MM.1S (cell line): ENCODE measurements at places on chromosomes 12 and 14.

DNA sequence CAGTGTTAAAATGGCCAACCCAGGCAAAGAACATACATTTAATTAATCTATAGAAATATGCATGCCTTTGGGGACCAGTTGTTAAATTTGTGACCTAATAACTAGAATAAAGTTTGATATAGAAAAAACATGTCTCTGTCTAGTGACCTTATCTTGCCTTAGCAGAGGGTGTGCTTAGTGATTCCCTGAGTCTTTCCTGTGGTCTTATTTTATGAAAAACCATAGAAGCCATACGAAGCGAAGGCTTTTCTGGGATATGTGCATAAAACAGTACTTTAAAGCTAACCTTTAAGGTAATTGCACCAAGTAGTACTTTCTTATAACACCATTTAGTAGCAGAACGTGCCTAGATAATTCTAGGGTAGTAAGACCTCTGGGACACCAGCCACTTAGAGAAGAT is 379.4 kb downstream of the ZFP36L1 start:
- DNase-seq, result no peak

GRCh38 chr12:76637807-76638206 is 78.2 kb upstream of the OSBPL8 start:
- no peak for DNase-seq

DNA sequence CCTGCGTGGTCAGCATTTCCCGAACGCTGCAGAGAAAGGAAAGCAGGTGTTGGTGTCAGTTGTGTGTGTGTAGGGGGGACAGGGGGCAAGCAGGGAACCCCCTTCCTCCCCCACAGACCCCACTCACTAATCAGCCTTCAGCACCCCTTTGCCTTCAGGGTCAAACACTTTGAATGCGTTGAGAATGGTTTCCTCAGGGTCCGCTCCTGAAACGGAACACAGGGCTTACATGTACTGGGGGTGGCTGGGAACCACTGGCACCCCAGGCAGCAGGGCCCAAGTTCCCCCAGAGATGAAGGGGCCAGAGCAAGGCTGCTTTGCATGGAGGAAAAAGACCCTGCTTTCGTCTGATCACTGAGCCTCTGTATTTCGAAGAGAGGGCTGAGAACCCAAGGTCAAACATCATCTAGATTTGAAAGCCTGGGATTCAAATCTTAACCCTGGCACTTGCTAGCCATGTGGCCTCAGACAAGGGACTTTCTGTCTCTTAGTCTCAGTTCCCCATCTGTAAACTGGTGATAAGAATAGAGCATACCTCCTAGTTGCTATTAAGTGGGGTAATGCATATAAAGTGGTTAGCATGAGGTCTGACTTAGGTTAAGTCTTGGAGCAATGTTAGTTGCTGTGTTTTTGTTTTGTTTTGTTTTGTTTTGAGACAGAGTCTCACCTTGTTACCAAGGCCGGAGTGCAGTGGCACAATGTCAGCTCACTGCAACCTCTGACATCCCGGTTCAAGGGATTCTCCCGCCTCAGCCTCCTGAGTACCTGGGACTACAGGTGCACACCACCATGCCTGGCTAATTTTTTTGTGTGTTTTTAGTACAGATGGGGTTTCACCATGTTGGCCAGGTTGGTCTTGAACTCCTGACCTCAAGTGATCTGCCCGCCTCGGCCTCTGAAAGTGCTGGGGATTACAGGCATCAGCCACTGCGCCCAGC is 7.0 kb downstream of the MYL2 start:
- DNase-seq, result peak; percentile 60

- DNase-seq, result no peak
Measured at GRCh38 chr12:107057071-107057834, 36.1 kb downstream of the CRY1 start.

GRCh38 chr14:96079066-96079465 is 39.9 kb downstream of the C14orf132 start:
- DNase-seq, result no peak

- peak; percentile 89 for DNase-seq
Measured at GRCh38 chr12:24109381-24110039, 160.0 kb upstream of the SOX5 start.

- DNase-seq, result no peak
Measured at GRCh38 chr14:25615174-25615573, 565.2 kb upstream of the STXBP6 start.

GRCh38 chr14:105087308-105087962 is 22.2 kb upstream of the GPR132 start:
- DNase-seq, result no peak

GRCh38 chr12:14896521-14897169 is 11.0 kb upstream of the MGP start:
- no peak for DNase-seq

DNA sequence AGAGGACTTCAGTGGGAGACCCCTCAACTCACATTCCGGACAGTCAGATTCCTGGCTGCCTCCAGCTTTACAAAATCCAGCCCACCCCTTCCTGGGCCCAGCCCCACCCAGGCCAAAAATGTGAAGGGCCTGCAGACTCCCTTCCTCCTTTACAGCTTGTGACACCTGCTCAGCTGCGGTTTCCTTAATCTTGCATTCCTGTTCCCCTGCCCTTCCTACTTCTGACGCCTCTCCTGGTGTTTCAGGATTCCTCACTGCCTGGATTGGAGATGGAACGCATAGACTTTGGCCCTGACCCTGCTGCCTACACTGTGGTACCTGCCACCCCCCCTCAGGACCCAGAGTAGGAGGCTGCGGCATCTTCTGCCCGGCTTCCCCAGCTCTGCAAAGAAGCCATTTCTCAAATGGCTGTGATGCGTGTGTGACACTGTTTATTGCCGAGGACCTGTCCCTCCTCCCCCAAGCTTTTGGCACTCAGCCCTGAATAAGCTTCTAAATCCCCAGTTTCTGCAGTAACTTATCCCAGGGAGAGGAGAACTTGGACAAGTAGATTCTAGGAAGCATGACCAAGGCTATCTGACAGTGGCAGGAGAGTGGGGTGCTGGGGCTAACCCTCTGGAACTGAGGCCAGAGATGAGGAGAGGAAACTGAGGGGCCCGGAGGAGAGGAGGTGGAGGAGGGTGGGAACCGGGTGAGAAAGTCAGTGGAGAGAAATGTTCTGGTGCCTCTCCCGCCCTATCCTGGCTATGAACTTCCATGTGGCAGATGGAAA is 24.9 kb upstream of the BCDIN3D start:
- DNase-seq, result no peak

- no peak for DNase-seq
Measured at GRCh38 chr14:87686746-87687145, 306.2 kb downstream of the GALC start.
